ENCODE measurements at places on chromosomes 2 and 18.
A peak's percentile ranks its signal among the peaks of the same experiment; 100 is the strongest.

DNA sequence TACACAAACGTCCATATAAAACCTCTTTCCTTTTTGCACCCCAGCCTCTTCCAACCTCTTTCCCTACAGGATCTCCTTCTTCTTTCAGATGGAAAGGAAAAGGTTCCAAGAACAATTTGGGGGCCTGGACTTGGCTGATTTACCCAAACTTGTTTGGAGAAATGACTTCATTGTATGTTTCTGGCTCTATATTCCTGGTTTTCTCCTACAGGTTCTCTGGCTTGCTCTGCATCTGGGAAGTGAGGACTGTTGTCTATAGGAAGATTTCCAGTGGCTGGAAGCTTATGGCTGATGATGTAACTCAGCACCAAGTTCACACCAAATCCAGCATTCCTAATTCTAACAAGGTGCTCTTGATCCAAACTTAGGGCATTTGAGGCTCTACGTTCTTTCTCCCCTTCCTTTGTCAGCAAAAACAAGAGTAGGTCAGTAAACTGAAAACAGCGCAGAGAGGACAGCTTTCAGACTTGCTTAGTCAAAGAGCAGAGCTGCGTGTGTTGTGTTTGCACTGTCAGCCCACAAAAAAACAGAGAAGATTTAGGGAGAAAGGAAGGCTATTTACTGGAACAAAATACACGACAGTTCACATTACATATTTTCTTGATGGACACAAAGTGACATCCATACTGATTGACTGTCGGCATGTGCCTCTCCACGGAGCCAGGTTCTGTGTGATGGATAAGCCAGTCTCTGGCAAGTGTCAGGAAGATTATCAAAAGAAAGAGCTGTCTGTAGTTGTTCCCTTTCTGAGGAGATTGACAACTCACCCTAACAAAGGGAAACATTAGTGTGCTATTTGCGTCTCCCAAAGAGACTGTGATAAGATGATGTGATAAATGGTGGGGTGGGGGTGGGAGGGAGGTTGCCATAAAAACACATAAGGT lies 39.7 kb downstream of the CDCA7 start:
- DNase-seq, result no peak

DNA sequence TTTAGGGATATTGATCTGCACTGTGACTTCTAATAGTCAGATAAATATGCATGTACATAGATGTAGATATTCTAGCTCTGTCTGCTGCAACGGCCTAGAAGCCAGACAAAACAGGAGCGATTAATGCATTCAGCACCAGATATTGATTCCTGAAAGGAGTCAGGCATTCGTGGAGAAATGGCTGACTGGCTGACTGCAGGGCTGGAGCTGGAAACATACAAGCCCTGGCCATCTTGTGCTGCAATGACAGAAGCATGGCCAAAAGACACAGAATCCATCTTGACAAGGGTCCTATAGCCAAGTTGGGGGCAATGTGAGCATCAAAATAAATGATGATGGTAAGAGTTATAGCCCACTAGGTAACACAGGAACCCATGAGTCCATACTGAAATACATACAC lies 231.5 kb upstream of the KLHL29 start:
- no peak for DNase-seq

- DNase-seq, result no peak
These were observed 98.0 kb downstream of the CCDC138 start for GRCh38 chr2:108884619-108885018.

GRCh38 chr2:221908518-221908917 lies 336.4 kb upstream of the EPHA4 start:
- DNase-seq, result no peak

GRCh38 chr2:44362207-44363015 lies 664 bp downstream of the CAMKMT start:
- peak; percentile 18 for DNase-seq

GRCh38 chr2:134391751-134392160 lies 137.9 kb downstream of the MGAT5 start:
- DNase-seq, result no peak

GRCh38 chr2:233761040-233761769 lies 1.1 kb downstream of the UGT1A1 start:
- DNase-seq, result no peak

DNA sequence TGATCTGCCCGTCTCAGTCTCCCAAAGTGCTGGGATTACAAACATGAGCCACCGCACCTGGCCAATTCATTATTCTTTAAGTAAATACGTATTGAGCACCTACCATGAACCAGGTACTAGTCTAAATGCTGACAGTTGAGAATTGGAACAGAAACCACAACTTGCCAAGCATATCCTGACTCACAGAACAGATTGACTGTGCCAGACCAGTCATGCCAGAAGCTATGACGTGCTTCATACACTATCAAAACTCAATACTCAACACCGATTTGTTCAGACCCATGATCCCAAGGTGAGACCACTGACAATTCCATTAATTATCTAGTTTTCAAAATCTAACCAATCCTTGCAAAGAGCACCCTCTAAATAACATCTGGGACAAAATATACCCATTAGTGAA lies 148.6 kb downstream of the B3GNT2 start:
- DNase-seq, result no peak

GRCh38 chr2:56676966-56677365 lies 493.2 kb downstream of the CCDC85A start:
- DNase-seq, result no peak

- DNase-seq, result peak; percentile 4
These were observed 1322.0 kb downstream of the LRP1B start for GRCh38 chr2:140808820-140809219.

- DNase-seq, result no peak
These were observed 56.3 kb downstream of the RBKS start for GRCh38 chr2:27833931-27834330.

- peak; percentile 32 for DNase-seq
These were observed 21.2 kb upstream of the NAB1 start for GRCh38 chr2:190627448-190628412.

DNA sequence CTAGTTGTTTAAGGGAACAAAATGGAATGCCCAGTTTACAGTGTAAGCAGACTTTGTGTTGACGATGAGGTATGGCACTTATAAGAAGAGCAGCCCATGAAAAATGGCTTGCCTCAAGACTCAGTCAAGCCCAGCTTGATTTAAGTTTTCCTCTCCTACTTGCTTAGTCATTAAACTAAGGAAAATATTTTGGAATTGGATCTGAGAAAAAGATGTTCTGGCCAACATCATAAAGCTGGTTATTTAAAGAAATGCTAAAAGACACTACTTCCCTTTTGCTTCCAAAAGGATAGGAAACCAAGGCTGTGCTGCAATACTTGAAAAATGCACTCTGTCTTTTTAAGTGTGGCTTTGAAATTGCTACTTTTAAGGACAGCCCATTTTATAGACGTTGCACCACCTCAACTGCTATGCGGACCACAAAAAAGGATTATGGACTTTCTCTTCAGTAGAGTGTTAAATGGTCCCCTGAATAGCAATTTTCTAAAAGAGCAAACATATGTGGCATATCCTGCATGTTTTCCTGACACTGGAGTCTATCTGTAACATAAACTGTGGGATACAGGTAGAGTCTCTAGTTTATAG lies 32.1 kb downstream of the CCDC141 start:
- DNase-seq, result no peak

DNA sequence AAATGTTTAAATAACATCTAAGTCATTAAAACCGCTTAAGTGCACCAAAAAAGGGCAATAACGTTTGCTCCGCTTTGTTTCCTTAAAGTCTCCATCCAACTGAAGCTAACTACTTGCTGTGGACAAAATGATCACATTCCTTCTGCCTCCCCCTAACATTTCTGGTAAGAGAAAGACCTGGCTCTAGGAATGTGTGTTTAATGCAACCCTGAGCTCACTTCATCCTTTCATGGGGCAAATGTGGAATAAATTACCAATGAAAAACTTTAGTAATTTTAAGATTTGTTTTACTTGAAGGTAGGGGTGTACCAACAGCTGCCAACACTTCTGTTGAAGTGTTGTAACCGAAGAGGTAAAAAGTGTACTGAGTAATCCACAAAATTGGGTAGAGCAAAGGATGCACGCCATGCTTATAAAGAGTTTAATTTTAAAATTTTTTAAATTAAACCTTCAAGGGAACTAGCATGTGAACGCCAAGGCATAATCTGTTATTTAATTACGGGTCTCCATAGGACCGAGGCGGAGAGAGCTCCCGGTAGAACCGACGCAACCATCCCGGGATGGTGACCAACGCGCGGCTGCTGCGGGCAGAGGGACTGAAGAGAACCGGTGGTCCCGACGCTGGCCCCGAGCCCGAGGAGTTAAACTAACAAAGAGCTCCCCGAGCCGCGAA lies 1.1 kb downstream of the HNRNPLL start:
- peak; percentile 38 for DNase-seq

DNA sequence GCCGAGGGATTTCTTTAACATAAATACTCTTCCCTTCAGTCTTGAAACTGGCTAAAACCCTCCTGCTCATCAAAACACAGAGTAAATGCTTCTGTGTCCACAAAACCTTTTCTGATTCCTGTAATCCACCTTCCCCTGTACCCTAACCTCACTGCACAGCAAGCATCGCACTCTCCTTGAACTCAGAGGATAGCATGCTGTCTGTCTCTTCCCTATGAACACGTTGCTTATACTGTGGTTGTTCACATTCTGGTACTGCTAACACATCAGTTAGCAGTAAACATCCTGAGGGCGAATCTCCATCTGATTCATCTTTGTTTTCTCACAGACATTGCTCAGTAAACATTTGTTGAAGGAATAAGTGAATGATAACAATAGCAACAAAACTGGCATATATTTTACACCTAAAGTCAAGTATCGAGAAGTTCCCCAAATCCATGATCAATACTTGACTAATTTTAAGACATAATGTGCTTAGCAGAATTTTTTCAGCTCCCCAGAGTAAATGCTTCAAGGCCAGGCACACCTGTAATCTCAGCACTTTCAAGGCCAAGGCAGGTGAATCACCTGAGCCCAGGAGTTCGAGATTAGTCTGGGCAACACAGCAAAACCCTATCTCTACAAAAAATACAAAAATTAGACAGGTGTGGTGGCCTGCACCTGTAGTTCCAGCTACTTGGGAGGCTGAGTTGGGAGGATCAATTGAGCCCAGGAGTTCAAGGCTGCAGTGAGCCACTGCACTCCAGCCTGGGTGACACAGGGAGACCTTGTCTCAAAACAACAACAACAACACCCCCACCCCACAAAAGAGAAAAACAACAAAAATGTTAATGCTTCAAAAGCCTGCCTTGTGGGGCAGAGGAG lies 45.6 kb upstream of the LPIN2 start:
- DNase-seq, result no peak

- no peak for DNase-seq
These were observed 8.6 kb upstream of the ANO7 start for GRCh38 chr2:241179899-241180298.

DNA sequence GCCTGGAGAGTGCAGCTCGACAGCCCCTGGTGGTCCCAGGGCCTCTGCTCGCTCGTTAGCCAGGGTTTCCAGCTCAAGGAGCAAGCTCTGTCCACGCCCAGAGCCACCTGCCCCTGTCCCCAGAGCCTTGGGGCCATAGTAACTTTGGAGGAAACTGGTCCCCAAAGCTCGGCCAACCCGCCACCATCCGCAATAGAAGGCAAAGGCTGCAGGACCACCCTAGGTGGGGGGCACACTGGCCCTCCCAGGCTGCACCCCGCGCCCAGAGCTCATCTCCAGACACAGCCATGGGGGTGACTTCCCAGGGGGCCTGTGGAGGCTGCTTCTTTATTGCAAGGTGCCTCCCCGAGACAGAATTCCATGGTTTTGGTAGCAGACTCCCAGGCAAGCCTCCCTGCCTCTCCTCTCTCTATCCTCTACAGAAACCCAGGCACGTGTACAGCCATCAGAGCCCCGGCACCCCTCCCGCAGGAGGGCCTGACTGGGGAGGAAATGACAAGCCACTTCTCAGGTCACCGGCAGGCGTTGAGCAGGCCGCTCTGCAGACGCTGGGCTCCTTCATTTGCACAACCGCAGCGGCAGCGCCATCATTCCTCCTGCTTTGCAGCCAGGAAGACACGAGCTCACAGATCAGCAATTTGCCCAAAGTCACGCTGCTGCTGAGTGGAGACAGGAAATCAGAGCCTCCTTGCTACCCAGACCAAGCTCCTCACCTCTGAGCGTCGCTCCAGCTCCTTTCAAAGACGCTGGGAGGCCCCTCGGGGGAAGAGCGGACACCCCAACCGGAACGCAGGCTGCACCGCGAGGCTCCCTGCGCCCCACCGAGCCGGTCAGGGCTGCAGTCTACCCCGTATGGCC lies 80.2 kb downstream of the NDUFA10 start:
- no peak for DNase-seq

GRCh38 chr2:207694811-207695281 lies 16.6 kb upstream of the CCNYL1 start:
- DNase-seq, result no peak

GRCh38 chr2:119862127-119862889 lies 102.6 kb downstream of the PTPN4 start:
- no peak for DNase-seq

DNA sequence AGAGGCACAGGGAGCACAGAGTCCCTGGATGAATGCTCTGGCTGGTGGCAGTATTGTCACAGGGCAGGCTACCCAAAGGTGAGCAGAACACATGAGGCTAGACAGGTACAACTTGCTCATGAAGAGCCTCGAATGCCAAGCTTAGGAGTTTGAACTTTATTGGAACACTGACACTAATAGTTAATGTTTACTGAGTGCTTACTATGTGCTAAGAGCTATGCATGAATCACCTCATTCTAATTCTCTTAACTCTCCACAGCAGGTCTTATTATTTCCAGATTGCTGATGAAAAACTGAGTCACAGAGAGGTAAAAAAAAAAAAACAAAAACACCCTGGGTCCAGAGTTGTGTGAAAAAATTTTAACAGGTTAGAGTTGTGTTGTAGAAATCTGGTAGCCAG lies 6.1 kb upstream of the EMX1 start:
- DNase-seq, result no peak

DNA sequence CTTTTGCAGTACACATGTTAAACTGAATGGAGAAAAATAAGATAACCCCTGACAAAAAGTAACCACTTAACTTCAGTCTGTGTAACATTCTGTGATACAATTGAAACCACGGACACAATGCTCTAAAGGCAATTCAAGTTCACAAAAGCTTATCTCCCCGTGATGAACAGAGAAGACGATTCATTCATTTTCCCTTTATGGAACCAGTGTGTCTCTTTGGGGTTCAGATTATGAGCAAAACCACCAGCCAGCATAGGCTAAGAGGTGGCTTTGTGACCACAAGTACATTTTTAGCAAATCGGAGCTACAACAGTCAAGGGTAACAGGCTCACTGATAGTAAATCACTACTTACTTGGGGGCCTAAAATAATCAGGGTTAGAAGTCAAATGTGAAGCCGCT lies 120.6 kb upstream of the SMAD7 start:
- DNase-seq, result no peak

DNA sequence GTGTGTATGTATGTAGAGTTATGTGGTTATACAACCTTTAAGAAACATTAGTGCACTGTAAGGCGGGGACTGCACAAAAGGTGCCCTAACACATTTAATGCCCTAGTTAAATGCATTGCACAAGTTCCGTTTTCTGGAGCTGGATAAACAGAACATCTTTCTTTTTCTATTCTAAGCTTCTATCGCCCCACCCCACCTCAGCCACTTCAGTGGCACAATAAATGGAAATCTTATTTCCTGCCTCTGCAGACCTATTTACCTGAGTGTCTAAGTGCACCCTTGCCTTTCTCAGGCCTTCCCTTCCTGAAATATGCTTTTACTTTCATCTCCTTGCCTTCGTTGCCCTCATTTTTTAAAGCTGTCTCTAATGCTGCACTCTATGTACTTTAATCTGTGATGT lies 123.5 kb downstream of the TANC1 start:
- DNase-seq, result no peak

- DNase-seq, result no peak
These were observed 69.5 kb downstream of the EVA1A start for GRCh38 chr2:75491129-75491753.
